ENCODE measurements at places on chromosomes 3 and 15.

GRCh38 chr3:195587824-195588223 lies 4.1 kb upstream of the APOD start:
- no peak for DNase-seq

DNA sequence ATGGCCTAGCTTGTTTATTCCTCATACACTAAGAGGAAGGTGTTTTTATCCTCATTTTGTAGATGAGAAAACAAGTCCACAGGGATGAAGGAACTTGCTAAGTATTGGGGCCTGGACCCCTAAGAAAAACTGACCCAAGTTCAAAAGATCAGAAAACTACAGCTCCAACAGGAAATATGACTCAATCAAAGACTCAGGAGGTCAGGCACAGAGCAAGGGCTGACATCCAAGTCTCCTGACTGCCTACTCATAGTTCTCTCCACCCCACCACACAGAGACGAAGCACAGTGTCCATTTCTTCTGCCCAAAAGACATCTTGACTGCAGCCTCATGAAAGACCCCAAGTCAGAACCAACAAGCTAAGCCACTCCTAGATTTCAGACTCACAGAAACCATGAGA lies 26.9 kb upstream of the TPM1 start:
- DNase-seq: no peak

DNA sequence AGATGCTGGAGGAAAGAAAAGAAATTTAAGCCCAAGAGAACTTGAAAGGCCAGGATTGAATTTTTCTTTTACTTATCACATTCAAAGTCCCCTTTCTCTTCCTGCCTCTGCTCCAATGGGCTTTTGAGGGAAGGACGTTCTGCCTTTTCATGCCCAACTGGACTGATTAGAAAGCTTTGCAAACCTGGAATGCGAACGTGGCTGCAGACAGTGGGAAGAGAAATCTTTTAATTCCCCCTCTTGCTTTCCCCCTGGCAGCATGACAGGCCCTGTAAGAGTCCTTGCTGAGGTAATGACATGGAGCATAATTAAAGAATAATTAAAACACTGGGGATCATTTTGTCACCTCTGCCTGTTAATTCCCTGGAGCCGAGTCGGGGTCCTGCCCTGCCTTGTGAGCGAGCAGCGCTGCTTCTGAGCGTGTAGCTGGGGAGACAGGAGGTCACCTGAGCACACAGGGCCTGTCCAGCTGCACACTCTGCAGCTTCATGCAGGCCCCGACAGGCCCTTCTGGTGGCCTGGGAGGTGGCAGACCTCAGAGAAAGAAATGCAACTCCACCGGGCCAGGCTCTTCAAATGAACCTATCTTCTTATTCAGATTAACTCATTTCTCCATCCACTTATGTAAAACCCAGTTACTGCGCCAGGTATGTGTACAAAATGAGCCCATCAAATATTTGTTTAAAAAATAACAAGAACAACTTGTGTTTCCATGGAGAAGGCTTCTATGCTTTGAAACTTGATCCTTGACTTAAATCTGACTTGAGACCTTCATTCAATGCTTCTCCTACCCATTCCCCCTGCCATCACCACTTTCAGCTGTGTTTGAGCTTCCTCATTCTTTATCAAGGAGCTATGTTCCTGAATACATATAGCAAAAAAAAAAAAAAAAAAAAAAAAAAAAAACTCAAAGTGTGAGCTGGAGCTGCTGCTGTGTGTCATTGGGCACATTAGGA lies 628.2 kb upstream of the CFAP20DC start:
- DNase-seq: no peak

DNA sequence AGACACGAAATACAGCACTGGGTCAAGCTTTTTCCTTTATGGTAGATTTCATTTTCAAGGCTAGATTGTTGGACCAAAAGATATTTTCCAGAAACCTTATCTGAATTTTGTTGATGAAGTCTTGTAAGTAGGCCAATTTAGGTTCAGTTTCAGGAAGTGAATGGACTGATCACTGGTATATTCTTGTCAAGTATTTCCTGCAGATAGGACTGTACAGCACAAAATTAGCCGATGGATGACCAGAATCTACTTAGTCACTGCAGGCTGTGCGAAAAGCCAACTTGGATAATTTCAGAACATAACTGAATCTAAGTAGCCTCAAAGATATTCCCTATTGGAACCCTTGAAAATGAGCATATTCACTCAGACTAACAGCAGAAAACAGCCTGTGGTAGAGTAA lies 206.5 kb downstream of the NR1D2 start:
- DNase-seq: no peak

DNA sequence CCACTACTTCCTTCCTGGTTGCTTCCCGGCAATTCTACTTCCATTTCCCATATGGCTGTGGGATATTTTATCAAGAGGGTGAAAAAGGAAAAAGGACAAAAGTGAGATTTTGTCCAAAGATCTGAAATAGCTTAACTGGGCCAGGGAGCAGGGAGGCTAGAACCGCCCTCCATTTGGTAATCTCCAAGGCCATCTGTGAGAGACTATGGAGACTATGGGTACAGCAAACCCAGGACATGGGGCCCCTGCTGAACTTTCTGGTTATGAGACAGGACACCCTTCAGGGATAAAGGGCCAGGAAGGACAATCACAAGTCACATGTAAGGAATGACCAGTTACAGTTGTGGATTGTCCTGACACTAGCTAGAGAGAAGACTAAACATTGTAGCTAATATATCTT lies 24.3 kb downstream of the ZSCAN2 start:
- DNase-seq: no peak

GRCh38 chr15:80467311-80467714 lies 63.1 kb downstream of the ARNT2 start:
- DNase-seq: no peak

DNA sequence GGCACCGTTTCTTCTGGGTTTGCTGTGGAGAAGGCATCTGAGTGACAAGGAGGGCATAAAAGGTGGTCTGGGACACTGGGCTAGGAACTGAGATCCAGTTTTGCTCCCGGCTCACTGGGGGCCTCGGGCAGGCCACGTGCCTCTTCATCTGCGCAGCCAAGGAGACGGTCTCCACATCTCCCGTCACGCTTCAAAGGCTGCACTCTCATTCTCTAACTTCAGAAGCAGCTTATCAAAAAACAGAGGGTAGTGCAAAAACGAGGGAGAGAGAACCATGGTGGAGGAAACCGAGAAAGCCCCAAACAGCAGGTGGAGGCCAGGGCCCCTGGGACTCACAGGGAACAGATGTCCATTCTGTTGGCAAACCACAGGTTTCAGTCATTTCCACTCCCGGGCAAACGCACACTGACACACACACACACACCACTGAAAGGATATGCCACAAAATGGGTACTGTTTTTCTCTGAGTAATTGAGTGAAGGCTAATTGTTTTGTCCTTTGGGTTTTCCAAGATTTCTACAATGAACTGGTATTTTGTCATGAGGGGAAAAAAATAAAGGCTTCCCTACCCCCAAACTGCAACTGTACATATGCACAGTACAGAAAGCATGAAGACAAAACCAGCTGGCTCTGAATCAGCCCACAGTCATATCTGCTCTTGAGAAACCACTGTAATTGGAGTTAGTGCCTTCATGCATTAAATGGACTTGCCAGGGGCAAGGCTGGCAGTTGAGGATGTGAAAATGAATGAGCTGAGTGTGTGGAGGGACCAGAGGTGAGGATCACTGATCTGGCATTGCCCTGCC lies 71.9 kb downstream of the MGLL start:
- peak; percentile 86 for DNase-seq

GRCh38 chr3:117483839-117484238 lies 774.3 kb downstream of the TUSC7 start:
- no peak for DNase-seq

DNA sequence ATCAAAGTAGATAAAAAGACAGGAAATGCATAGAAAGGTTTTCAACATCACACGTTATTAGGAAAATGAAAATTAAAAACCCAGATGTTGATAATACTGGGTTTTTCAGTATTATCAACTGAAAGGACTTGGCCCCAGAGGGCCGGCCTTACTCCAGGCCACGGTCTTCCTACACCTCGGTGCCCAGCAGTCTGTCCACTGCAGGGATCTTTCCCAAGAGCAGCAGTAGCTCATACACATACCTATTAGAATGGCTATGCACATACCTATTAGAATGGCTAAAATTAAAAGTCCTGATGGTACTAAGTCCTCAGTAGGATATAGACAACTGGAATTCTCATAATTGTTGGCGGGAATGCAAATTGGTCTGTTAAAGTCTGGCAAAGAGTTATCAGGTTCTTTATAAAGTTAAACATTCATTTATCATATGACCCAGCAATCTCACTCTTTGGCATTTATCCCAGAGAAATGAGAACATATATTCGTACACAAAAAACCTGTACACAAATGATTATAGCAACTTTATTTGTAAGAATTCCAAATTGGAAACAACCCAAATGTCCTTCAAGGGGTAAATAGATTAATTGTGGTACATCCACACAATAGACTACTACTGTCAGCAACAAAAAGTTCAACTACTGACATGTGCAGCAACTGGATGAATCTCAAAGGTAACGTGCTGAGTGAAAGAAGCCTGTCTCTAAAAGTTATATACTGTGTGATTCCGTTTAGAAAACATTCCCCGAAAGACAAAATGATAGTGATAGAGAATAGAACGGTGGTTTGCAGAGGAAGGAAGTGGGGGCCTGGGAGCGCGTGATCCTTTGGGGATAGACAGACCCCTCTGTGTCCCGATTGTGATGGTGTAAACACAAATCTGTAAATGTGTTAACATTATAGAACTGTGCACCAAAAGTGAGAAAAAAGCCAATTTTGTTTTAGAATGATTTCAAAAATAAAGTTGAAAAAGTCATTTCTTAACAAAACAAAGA lies 62.3 kb downstream of the MCTP2 start:
- DNase-seq: no peak

- DNase-seq: no peak
Measured at GRCh38 chr3:12444582-12445471, 39.5 kb upstream of the TSEN2 start.

DNA sequence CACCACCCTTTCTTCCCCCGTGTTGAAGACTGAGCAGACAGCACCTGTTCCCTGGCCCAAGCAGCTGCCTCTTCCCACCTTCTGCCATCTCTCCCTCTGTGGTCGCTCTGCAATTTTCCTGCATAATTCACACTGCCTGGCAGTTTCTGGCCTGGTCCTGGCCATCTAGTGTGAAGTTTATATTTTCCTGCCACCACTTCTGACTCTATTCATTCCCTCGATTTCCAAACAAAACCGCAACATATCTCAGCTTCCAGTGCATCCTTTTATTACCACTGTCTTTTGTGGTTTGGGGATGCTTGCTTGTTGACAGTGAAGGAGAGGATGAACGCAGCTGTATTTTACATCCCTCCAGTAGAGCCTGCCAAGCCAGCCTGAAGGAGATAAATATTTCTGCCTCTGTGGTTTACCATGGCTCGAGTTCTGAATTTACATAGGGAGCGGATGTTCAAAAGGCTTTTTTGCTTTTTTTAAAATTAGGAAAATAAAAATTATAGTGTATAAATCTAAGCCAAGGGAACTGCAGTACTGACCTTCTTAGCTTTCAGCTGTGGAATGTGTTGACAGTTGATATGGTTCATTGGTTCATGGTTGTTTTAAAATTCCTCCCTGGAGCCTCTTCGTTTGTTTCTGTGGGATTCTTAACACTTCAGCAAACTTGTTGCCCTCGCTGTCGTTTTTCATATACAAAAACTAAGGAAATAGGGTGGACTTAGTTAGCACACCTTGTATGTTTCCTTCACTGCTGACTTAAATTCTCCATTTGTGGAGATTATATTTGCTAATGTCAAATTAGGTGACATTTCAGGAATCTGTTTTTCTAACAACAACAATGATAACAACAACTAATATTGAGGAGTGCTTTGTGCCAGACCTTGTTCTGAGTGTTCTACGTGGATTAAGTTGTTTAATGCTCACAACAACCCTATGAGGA lies 250.5 kb downstream of the ADAMTSL3 start:
- no peak for DNase-seq

GRCh38 chr15:59137566-59137965 lies 32.6 kb downstream of the CCNB2 start:
- no peak for DNase-seq

- no peak for DNase-seq
Measured at GRCh38 chr15:92346063-92346462, 47.6 kb upstream of the ST8SIA2 start.

DNA sequence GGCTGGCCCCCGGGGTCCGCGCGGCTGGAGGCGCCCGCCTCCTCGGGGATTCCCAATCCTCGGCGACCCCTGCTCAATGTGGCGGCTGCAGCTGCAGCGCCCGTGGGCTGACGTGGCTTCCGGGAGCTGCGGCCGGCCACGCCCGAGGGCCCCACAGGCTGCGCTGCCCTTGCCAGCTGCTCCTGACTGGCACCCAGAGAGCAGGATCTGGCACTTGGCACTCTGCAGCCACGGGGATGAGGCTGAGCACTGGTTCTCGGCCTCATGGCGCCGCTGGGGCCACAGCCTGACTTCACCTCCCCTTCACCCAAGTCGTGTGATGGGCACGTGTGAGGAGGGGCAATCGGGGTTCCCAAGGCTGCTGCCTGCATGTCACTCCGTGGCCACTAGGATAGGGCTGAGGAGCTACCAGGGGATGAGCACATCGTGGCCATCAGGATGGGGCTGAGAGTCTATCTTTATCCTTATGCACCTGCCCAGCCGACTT lies 267.8 kb upstream of the FRG2C start:
- no peak for DNase-seq

- DNase-seq: no peak
Measured at GRCh38 chr3:23704298-23704697, 101.5 kb upstream of the UBE2E1 start.
